Esophagus muscularis mucosa (tissue), 4 donors: ENCODE measurements at places on chromosomes 6 and 20. TPM values are rescaled to one million over a fixed set of nuclear protein-coding genes. Genes with fewer than 3 reads are reported as not detected.

GRCh38 chr20:38789503-38790199 lies 15.8 kb upstream of the PPP1R16B start:
- no peak for DNase-seq

GRCh38 chr20:45507011-45507820 lies 8.2 kb downstream of the SPINT3 start:
- no peak for DNase-seq

DNA sequence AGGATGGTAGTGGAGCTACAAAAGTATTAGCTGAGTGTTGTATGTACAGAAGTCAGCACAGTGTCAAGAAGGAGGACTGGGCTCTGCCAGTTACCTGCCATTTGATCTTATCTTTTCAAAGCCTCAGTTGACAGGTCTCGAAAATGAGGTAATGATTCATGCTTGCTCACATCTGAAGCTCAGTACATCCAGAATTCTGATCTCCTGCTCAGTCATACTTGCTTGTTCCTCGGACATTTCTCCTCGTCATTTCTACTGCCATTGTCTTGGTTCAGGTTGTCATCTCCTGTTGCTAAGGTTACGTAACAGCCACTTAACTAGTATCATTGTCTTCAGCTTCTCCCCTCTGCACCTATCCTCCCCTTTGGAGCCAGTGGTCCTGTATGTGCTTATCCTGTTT lies 89.5 kb downstream of the SLX4IP start:
- DNase-seq, result no peak

GRCh38 chr6:32459781-32460424 lies 20.2 kb downstream of the HLA-DRA start:
- DNase-seq, result no peak

GRCh38 chr6:131122516-131122915 lies 12.8 kb upstream of the AKAP7 start:
- DNase-seq, result no peak

DNA sequence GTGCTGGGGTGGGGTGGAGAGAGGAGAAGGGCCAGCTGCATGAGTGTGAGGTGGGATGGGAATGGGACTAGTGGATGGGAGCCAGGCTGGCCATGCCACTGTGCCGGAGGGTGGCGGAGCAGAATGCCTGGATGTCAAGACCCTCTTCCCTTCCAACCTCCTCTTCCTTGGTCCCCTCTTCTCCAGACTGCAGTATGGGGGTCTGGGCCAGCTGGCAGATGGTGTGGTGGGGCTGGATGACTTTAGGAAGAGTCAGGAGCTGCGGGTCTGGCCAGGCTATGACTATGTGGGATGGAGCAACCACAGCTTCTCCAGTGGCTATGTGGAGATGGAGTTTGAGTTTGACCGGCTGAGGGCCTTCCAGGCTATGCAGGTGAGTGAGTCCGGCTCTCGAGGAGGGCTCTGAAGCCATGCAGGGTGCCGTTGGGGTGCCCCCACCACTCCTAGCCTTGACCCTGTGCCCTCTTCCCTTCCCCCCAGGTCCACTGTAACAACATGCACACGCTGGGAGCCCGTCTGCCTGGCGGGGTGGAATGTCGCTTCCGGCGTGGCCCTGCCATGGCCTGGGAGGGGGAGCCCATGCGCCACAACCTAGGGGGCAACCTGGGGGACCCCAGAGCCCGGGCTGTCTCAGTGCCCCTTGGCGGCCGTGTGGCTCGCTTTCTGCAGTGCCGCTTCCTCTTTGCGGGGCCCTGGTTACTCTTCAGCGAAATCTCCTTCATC lies 7.7 kb downstream of the DDR1 start:
- no peak for DNase-seq

- DNase-seq, result no peak
Observed at GRCh38 chr20:24254480-24254879, 214.9 kb upstream of the SYNDIG1 start.

GRCh38 chr20:49326026-49326425 lies 48.2 kb upstream of the ZNFX1 start:
- DNase-seq, result no peak

DNA sequence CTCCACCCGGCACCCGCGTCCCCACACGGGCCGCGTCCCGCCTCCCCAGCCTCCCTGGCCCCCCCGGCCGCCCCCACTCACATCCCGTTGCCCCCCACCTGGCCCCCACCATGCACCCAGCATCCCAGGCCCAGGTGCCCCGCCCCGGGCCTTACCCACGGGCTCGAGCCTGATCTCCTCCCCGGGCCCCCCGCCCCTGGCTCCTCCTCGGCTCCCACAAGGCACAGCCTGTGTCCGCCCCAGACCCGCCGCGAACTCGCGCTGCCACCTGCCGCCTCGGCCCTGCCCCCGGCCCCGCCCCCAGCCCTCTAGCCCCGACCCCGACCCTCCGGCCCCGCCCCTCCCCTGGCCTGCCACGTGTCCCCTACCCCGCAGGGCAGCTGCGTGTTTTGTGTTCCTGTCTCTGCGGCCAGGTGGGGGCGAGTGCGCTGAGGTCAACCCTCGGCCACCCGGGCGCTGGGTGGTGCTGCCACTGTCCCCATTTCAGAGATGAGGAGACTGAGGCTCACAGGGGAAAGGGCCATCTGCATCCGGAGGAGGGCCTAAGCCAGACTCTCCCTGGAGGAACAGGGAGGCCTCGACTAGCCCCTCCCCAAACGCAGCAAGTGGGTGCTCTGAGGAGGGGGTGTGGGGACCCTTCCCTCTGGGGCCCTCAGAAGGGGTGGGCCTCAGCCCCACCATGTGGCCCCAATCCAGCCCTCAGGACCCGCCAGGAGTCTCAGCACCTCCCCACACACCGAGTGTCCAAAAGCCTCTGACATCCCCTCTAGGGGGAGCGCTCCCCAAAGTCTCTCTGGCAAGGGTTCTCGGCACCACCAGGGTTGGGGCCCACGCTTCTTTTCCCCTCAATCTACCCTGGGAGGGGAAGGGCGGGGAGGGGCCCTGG lies 99.8 kb downstream of the TAF4 start:
- DNase-seq, result no peak

DNA sequence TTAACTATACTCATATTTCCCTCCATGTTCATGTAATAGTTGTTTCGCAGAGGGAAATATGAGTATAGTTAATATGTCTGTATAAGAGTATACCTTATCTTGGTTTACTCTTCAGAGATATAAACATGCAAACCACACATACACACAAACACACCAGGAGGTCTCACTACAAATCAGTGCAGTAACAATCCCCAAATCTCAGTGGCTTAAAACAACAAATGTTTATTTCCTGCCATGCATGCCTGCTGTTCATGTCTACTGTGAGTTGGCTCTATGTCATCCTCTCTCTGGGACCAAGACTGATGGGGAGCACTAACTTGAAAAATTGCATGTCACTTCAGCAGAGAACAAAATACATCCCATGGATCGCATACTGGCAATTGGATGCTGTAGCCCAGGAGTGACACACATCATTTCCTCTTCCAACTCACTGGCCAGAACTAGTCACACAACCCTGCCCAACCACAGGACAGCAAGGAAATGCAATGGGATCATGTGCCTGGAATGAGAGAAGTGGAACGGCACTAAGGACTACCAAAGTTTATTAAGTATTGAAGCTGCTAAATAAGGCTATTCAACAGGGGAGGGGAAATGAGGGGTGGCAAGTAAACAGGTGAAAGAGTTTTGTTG lies 89.0 kb upstream of the DTNBP1 start:
- DNase-seq, result peak; percentile 53

- peak; percentile 89 for DNase-seq
Observed at GRCh38 chr6:36118550-36119107, 11.7 kb upstream of the MAPK13 start.

The PANK2 gene
- total RNA-seq, result 42.8 TPM

The DSP gene
- total RNA-seq, result 6.5 TPM

DNA sequence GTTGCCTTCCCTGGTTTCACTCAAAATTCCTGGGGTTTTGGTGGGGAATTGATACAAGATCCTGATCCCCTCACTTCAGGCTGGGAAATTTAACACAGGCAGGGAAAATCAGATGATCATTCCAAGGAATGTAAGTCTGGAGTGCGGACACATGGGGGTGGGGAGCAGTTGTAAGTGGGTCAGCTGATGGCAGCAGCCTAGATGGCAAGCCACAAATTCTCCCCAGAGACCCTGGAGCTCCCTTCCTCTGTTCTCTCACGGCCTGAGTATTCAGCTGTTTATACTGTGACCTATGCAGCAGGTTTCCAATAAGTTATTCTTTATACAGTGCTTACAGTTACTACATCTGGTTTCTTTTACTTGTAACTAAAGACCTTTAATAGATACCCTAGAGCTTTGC lies 144.9 kb downstream of the SH3BGRL2 start:
- DNase-seq, result no peak

The EBF4 gene
- 29.8 TPM for total RNA-seq

The C6orf132 gene
- total RNA-seq, result 2.1 TPM

DNA sequence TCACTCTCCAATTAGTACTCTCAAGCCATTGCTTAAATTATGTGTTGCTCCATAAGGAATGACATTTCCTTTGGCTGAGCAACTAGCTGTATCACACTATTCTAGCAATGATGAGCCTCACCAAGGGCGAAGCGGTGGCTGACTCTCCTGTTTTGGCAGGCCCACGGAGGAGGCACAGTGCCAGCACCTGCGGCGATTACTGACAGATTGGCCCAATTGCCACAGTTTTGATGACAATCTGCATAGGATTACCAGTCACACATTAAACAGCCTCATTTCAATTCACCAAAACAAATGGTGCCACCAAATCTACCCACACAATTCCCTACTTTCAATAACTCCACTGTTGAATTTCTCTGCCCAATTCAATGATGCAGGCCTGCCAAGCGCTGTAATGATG lies 286.9 kb downstream of the PTPRK start:
- DNase-seq, result no peak

DNA sequence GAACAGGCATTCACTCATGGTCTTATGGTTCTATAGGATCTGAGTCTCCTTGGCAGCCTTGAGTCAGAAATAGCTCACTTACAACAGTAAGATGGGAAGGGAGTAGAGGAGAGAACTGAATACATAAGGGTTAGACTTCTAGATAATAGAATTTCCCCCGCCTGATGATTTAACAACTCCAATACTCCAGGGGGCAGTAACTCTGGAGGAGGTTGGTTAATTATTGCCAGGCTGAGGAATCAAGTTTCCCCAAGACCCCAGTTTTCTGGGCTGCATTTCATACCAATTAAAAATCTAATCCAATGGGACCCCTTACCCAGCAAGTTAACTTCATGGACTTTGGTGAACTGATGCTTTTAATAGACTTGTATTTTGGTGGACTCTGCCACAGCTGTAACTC lies 94.2 kb upstream of the MOCS1 start:
- DNase-seq, result no peak

- DNase-seq, result no peak
Observed at GRCh38 chr6:146851837-146852236, 253.1 kb downstream of the ADGB start.

- no peak for DNase-seq
Observed at GRCh38 chr6:170454512-170455285, 98.4 kb downstream of the PSMB1 start.

- DNase-seq, result no peak
Observed at GRCh38 chr6:118743746-118744145, 92.4 kb upstream of the CEP85L start.

The PRDM13 gene
- total RNA-seq, result not detected

- DNase-seq, result no peak
Observed at GRCh38 chr6:17589406-17590096, 10.6 kb upstream of the FAM8A1 start.

GRCh38 chr6:143225929-143226328 lies 165.2 kb downstream of the AIG1 start:
- no peak for DNase-seq

- no peak for DNase-seq
Observed at GRCh38 chr6:168450917-168451316, 9.9 kb downstream of the SMOC2 start.

DNA sequence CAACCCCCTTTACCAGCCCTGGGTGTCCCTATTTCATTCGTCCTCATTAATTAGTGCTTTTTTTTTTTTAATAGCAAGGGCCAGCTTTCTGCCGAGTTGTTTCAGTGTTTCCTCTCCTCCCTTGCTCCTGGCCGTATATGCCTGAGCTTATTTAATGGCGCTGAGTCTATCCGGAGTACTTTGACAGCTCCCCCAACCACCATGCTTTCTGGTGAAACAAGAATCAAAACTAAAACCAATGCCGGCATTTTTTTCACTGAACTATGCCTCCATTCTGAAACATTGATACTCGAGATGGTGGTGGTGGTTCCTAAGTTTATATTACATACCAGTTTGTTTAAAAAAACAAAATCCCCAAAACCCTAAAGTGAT lies 1.2 kb downstream of the DCBLD1 start:
- no peak for DNase-seq

DNA sequence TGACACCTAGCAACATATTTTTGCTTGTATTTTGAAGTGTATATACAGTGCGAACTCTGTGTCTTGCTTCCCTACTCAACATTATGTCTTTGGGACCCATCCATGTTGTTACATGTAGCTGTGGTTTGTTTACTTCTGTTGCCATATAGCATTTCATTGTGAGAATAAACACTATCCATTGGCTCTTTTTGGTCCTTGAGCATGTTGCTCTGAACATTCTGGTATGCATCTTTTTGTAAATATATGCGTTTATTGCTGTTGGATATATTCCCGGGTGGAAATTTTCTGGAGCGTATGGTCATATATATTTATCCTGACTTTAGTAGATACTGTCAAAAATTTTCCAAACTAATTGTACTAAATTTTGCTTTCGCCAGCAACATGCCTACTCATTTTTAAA lies 222.5 kb upstream of the SPTLC3 start:
- no peak for DNase-seq

GRCh38 chr6:75204959-75205775 lies 686 bp downstream of the COL12A1 start:
- no peak for DNase-seq

DNA sequence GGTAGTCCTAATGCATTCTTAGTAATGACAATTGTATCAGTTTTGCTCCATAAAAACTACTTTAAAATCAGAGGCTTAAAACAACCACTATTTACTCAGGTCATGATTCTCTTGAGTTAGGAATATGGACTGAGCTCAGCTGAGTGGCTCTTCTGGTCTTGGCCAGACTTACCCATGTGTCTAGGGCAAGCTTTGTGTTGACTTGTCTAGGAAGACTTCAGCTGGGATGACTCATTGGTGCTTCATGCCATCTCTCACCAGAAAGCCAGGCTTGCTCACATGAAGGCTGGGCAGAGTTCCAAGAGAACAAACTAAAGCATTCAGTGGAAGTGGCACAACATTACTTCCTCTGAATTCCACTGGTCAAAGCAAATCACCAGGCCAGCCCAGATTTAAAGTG lies 155.3 kb downstream of the DHX35 start:
- DNase-seq, result no peak

DNA sequence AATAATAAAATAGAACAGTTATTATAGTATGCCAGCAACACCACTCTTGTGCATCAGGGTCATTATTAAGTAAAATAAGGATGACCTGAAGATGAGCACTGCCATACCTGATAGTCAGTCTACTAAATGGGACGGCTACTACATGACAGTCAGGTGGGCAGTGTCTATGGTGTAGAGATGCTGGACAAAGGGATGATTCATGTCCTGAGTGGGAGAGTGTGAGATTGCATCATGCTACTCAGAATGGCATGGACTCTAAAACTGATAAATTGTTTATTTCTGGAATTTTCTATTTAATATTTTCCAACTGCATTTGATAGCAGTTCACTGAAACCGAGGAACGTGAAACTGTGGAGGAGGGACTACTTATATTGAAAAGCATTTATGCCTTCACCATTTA lies 38.8 kb downstream of the SNX9 start:
- no peak for DNase-seq

GRCh38 chr6:55874316-55874715 lies 1.1 kb downstream of the BMP5 start:
- no peak for DNase-seq

GRCh38 chr6:46262928-46263706 lies 92.3 kb upstream of the ENPP5 start:
- DNase-seq, result peak; percentile 80
